ENCODE measurements at places on chromosomes 3 and 15.
A peak's percentile ranks its signal among the peaks of the same experiment; 100 is the strongest.

DNA sequence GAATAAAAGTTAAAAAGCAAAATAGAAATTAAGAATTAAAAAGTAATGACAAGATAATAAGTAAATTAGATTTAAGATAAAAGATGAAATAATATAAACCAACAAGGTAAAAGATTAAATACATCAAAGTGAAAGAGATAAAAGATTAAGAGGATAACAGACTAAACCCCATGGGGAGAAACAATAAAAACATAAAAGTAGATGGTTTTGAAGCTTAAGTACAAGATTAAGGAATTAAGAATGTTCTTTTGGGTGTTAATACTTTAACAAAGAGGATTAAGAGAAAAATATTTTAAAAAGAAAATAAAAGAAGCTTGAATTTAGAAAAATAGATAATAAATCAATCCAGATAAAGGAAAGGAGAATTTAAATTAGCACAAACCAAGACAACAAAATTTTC lies 85.4 kb downstream of the SQOR start:
- DNase-seq, result no peak

DNA sequence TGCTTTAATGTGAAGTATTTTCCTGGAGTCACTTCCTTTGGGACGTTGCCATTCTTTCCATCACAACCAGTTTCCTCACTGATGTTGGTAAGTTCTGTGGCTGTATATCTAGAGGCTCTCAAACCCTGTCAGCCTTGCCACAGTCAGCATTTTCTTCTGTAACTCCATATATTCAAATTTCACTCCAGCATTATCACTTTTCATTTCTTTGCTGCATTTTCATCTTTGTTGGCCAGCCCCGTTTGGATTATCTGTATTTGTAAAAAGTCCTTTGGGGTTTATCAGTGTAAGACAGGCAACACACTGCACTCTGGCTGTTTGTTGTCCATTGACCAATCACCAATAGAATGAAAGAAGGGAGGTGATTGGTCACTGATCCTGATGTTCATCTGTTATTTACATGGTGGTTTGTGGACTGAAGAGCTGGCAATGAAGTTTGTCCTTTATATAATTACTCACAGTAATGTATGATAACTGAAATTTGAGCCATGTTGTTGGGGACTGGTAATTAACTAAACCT lies 20.3 kb downstream of the GMPS start:
- no peak for DNase-seq

DNA sequence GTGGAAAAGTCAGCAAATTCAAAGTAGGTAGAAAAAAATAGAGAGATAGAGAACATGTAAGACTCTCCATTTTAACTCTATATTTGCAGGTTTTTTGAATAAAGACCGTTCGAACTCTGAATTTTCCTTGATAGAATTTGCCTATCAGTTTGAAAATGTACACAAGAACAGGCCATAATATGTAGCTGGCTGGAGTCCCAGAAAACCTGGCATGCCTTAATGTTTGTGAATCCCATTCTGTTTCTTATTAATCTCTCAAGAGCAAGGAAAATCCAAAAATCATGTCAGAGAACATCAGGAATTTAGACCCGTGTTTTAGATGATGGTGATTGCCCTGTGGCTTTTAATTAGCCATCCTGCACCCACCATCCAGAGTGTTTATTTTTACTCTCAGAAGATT lies 7.2 kb upstream of the CFAP161 start:
- no peak for DNase-seq

- no peak for DNase-seq
Measured at GRCh38 chr3:162367429-162368260, 871.0 kb downstream of the OTOL1 start.

DNA sequence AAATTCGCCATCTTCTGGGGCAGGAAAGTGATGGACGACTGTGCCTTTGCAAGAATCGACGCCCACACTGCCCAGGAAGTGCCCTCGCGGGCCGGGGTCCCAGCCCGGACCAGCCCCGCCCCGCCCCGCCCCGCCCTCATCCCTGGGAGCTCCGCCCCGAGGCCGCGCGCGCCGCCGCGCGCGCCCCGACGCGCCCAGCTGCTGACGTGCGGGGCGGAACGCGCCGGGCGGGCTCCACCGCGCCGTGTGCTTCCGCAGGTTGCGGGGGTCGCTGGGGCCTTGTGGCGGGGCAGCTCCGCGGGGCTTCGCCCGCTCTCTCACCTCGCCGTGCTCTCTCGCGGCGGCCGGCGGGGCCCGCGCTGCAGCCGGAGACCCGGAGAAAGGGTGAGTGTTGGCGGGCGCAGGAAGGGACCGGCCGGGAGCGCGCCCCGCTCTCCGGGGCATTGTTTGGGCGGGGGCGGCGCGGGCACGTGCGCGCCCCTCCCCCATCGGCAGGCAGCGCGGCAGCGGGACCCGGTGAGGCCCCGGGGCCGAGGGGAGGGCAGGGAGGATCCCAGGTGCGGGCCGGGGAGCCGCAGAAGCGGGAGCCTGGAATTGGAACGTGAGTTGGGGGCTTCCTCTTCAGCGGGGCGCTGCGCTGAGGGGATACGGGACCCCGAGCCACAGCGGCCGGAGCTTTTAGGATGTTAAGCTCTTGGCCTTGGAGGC lies at the start of gene YEATS2:
Gene YEATS2, plus strand, starts transcription at position 188 of the 708 bp plus-strand sequence. CDS start 17,366 bp downstream, outside the sequence.
- peak; percentile 71 for DNase-seq

DNA sequence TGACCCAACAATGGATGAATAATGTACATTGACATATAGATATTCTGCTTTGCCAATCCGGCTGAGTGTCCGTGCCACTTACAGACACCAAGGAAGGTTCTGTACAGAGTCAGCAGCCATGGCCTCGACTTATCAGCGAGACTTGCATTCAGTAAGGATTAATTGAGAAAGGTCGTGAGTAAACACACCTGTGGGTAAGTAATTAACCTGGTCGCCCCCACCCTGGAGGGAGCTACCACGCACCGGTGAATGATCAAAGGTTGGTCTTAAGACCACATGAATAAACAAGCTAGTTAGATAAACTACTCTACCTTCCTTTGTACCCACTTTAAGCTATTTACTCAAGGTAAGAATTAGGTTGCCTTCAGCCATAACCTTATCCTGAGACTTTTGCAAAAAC lies 66.5 kb upstream of the MFGE8 start:
- DNase-seq, result no peak

Measured in putamen (tissue), 1 donor.